H1 (cell line): ENCODE measurements at places on chromosomes 11 and 22. TPM values are rescaled to one million over a fixed set of nuclear protein-coding genes. Genes with fewer than 3 reads are reported as not detected.

Gene UBQLNL
- polyA plus RNA-seq = 0.22 and 0.35 TPM in 2 replicates

Gene PHOX2A
- 0.67 and 0.94 TPM in 2 replicates for polyA plus RNA-seq

Gene CABP7
- polyA plus RNA-seq = 0.36 and 1.0 TPM in 2 replicates

Gene DEFB131B
- polyA plus RNA-seq = not detected in 2 replicates

Gene AHNAK
- 2.0 and 2.5 TPM in 2 replicates for polyA plus RNA-seq

Gene SLC15A3
- 31.0 and 36.4 TPM in 2 replicates for polyA plus RNA-seq

Gene PGR
- 0.03 TPM in 2 replicates for polyA plus RNA-seq

Gene EFCAB6
- polyA plus RNA-seq = 0.32 and 0.57 TPM in 2 replicates

Gene SYT7
- 9.6 and 14.4 TPM in 2 replicates for polyA plus RNA-seq

Gene CNTN5
- not detected in 2 replicates for polyA plus RNA-seq

Gene ST14
- polyA plus RNA-seq = 24.9 and 31.8 TPM in 2 replicates

Gene RNF215
- 13.1 and 16.4 TPM in 2 replicates for polyA plus RNA-seq

- peak; percentile 91 for DNase-seq
Observed at GRCh38 chr11:27362749-27363575, at the start of gene CCDC34. Gene CCDC34 (minus strand): TSS chr11:27363215. CDS start chr11:27363194, 21 bp downstream.

DNA sequence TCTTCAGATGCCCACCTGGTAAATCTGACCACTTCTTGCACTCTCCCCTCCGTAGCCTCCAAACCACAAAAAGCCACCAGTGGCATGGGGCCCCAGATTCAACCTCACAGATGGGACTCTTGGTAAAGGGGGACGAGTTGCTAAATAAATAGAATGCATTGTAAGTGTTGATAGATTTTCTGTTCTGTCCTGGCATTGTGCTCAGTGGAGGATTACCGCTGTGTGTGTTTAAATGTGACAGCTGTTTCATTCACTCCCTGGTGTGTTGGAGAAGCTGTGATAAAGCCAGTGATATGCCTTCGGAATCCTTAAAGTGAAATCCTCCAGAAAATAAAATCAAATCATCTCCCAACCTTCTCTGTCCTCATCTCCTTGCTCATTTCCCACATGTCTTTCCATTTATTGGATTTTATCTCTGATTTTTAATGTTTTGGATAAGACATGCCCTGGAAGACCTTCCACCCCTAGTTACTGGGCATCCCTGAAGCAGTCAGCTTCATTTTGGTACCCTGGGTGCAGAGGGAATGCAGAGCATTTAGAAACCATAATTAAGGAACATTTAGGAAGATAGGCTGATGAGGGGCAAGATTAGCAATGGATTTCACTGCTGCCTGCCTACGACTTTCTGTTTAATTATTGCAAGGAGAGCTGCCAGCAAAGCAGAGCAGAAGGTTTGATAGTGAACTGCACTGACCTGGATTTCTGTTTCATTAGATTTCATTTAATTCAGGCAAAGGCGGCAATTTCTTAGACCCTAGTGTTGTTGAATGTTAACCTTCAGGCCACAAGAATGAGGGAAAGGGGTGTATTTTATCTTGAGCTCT, 460.9 kb upstream of the KIRREL3 start:
- no peak for DNase-seq

DNA sequence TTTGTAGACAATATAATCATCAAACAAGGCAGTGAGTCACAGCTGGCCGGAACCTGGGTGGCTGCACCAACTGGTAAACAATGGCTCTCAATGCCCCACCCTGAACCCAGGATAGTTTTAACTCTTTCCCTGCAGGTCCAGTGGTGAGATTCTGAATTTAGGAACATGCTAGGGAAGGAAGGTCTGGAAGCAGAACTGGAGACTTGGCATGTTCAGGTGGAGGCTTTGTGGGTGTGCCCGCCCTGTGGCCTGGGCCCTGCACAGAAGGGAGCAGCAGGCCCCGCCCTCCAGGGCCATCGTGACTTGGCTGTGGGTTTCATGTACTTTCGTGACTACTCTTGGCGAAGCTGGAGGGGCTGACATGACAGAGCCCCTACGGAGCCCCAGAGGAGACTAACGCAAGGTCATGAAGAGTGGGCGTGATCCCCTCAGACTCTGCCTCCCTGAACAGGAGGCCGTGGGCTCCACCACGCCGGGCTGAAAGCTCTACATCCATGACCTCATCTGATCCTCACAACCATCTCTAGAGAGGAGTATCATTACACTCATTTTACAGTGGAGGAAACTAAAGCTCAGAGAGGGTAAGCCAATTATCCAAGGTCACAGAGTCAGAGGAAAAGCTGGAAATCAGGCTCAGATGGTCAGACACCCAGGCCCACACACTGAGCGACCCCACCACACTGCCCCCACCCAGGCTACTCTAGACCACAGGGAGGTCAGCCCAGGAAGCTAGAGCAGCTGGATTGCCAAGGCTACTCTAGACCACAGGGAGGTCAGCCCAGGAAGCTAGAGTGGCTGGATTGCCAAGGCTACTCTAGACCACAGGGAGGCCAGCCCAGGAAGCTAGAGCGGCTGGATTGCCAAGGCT, 27.3 kb downstream of the MAFF start:
- DNase-seq = no peak

DNA sequence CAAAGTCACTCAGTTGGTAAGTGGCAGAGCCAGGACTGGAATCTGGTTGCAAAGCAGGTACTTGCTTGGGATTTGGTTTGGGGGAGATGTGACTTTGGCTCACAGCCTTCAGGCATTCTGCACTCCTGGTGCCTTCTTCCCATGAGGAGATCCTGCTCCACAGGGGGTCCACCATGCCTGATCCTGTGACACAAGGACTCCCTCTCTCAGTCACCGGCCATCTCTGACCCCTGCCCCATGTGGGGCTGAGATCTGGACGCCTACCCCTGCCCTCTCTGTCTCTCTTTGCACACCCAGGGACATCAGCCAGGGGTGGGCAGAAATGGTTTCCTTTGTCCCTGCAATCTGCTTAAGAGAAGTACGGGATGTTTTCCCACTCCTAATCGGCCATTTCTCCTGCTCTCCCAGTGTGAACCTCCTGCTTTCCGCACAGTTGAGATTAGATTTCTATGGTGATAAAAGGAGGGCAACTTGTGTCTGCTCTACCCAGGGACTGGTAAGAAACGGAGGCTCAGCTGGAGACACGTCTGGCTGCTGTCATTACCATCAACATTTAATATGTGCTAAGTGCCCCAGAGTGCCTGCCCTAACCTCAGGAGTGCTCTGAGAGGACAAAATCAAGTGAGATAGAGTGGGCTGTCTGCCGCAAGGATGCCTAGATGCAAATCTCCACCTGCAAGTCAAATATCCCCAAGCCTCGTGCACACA, 11.1 kb upstream of the FXYD6 start:
- no peak for DNase-seq

GRCh38 chr11:115132436-115133228, 371.6 kb downstream of the CADM1 start:
- DNase-seq = no peak

GRCh38 chr11:12682288-12682687, 8.1 kb downstream of the TEAD1 start:
- no peak for DNase-seq

- DNase-seq = no peak
Observed at GRCh38 chr22:38830845-38831108, 13.1 kb downstream of the NPTXR start.

GRCh38 chr11:104652996-104653395, 245.3 kb downstream of the CASP12 start:
- DNase-seq = no peak

GRCh38 chr11:101323997-101324396, 194.4 kb upstream of the PGR start:
- DNase-seq = no peak

DNA sequence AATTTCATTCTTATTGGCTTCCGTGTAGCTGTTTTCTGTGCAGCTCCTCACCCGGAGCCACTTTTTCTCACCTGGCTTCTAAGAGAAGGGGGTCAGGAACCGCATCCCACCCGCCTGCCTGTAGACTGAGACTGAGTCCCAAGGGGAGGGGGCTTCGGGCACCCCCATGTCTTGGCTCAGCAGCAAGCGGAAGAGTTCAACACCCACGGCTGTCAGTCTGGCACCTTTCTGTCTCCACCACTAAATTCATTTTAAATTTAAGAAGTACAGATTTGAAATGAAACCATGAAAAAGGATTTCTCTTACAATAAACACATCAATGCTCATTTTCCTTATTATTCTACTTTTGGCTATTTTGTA, 66.7 kb downstream of the EFCAB6 start:
- no peak for DNase-seq

DNA sequence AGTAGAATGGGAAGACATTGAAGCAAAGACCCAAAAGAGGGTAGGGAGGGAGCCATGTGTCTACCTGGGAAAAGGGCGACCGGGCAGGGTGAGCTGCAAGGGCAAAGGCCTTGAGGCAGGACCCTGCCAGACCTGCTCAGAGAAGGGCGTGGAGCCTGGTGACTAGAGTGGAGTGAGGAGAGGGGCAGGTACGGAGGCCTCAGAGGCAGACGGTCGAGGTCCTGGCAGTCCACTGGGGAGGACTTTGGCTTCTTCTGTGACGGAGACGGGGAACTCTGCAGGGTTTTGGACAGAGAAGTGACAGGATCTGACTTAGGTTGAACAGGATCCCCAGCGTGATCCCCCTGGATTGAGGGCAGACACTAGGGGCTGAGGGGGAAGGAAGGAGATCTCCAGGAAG, 12.9 kb downstream of the RIBC2 start:
- no peak for DNase-seq

GRCh38 chr11:32779136-32779535, 15.3 kb downstream of the CCDC73 start:
- DNase-seq = no peak

GRCh38 chr22:25673713-25674112, 68.3 kb upstream of the MYO18B start:
- no peak for DNase-seq

DNA sequence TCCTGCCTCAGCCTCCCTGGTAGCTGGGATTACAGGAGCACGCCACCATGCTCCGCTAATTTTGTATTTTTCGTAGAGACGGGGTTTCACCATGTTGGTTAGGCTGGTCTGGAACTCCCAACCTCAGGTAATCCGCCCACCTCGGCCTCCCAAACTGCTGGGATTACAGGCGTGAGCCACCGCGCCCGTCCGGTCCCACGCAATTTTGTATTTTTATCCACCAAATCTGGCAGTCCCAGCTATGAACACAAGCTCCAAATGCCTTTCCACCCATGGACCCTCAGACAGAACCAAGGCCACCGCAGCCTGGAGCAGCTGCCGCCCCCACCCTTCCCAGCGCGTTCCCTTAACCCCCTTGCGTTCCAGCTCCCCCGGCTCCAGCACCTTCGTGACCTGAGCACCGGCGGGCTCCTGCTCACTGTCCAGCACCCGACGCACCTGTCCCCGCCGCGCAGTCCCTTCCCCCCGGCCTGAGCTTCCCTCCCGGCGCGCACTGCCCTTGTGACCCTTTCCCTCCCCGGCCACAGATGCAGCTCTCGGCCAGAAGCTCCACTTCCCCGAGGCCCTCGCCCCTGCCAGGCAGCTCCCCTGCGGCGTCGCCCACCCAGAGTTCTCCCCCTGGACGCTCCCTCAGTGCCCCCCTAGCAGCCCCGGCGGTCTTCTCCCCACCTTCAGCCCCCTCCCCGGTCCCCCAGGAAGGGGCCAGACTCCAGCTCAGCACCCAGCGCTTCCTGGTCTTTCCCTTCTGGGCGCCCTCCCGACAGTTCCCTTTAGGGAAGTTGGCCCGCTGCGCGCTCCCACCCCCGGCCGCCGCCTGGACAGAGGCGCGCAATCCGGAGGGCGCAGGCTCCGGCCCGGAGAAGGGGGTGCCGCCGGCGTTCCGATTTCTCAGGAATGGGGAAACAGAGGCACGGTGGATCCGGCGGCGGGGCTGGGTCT, 5.6 kb upstream of the ZBED4 start:
- no peak for DNase-seq

- DNase-seq = no peak
Observed at GRCh38 chr11:86664930-86665329, 7.5 kb downstream of the ME3 start.

- DNase-seq = no peak
Observed at GRCh38 chr11:71131861-71132260, 120.5 kb downstream of the SHANK2 start.

GRCh38 chr11:129817534-129818051, 1.9 kb downstream of the TMEM45B start:
- no peak for DNase-seq

DNA sequence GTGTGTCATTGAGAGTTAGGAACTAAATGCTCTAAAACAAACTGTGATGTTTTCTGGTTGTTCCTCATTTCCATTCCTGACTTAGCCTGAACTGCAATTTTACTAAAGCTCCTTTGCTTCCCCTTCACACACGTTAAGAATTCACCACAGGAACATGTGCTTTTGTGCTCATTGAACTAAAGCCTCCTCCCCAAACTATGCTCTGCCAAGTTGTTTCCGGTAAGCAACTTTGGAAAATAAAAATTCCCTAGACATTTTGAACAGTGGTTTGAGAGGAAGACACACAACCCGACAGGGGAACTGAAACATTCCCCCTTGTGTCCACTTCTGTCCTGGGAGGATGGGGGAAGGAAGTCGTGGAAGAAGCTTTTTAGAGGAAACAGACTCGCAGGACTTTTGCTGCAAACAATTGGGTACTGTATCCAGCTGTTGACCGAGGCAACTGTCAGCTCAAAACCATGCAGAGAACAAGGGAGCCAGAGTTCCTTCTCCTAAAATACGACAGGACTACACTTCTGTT, 66.9 kb downstream of the GAB2 start:
- no peak for DNase-seq

GRCh38 chr11:109302591-109303334, 119.2 kb upstream of the C11orf87 start:
- no peak for DNase-seq

- DNase-seq = no peak
Observed at GRCh38 chr11:122661182-122661945, 5.8 kb downstream of the UBASH3B start.

DNA sequence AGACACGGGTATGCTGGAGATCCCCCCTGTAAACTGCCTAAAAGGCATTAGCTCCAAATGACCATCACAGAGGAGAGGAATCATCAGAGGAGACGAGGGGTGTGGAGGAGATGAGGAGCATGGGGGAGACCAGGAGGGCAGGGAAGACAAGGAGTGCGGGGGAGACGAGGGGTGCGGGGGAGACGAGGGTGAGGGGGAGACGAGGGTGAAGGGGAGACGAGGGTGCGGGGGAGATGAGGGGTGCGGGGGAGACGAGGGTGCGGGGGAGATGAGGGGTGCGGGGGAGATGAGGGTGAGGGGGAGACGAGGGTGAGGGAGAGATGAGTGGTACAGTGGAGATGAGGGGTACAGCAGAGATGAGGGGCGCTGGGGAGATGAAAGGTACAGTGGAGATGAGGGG, 17.5 kb upstream of the GAL start:
- no peak for DNase-seq

- no peak for DNase-seq
Observed at GRCh38 chr22:40118979-40119378, 58.7 kb upstream of the TNRC6B start.

DNA sequence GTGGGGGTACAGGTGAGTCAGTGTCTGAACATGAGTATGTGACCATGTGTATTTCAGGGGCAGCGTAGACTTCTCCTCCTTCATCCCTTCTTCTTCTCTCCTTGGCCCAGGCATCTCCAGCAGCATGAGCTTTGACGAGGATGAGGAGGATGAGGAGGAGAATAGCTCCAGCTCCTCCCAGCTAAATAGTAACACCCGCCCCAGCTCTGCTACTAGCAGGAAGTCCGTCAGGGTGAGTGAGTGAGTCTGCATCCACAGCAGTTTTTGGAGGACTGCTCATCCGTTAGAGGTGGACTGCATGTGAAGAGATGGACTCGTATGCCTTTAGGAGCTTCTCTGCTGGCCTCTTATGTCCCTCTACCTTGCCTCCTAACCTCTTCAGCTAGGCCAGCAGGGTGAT, 15.6 kb downstream of the TUB start:
- DNase-seq = no peak
